ENCODE measurements at places on chromosomes 4 and X.
A peak's percentile ranks its signal among the peaks of the same experiment; 100 is the strongest.

DNA sequence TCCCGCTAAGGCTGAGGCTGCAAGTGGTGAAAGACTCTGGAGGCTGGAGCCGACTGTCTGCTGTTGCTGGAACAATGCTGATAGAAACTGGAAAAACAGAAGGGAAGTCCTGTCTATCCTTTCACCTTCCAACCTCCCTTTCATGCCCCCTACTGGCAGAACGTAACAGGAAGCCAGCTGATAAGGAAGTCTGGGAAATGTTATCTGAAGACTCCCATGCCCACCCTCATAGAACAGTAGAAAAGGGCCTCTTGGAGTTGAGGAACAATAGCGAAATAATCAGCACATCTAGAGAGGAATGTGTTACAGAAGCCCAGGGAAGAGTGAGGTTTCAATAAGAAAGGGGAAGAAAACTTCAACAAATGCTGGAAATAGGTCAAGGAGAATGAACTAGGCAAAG lies 117.1 kb upstream of the DKK2 start:
- DNase-seq: no peak

- DNase-seq: no peak
Observed at GRCh38 chrX:828411-828959, 197.9 kb downstream of the SHOX start.

DNA sequence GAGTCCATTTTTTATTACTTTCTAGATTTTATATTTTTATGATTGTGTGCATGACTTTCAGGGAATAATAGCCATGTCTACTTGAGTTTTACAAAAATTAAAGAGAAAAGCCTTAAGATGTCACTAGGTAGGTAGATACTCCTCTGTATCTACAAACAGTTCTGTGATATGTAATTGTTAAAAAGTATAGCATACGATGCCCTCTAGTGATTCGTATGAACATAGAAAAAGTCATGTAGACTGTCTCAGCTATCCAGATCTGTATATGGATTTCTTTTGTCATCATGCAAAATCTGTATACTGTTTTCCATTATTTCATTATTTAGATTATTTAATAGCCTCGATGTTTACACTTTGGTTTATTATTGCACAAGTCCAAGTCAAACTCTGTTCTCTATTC lies 856.6 kb downstream of the CENPC start:
- no peak for DNase-seq

- no peak for DNase-seq
Observed at GRCh38 chr4:18067031-18067430, 45.5 kb upstream of the LCORL start.

GRCh38 chr4:39044956-39045826 lies 13.0 kb upstream of the TMEM156 start:
- peak; percentile 55 for DNase-seq

- no peak for DNase-seq
Observed at GRCh38 chr4:40550948-40551462, 78.7 kb downstream of the RBM47 start.

DNA sequence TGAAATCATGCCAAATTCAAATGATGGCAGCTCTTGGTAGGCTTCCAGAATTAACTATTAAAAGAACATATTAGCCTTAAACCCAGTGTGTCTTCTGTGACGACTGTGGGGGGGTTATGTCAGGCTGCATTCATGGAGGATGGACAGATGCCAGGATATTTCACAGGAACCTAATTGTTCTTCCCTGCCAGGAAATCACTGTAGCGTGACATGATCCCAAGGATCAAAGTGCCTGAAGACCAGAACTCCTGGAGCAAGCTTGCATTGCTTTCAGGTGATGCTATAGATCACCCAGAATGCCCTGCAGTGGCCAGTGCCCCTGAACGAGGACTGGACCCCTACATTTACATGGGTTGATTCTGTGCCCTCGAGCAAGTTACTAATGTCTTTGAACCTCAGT lies 1093.0 kb upstream of the TENM3 start:
- DNase-seq: no peak

Data from CD4-positive, alpha-beta memory T cell (primary cell).